ENCODE measurements at places on chromosomes 13 and 19.

- DNase-seq: no peak
Measured at GRCh38 chr13:42239644-42240043, 32.3 kb upstream of the AKAP11 start.

DNA sequence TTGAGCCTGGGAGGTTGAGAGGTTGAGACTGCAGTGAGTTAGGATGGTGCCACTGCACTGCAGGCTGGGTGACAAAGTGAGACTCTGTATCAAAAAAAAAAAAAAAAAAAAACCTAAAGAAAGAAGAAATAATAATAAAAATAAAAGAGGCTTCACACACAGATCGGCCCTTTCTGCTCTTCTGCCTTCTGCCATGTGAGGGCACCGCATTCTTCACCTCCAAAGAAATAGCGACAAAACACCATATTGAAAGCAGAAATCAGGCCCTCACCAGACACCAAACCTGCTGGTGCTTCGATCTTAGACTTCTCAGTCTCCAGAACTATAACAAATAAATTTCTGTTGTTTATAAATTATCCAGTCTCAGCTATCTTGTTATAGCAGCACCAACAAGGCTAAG lies 3.0 kb downstream of the ZNF649 start:
- DNase-seq: no peak

DNA sequence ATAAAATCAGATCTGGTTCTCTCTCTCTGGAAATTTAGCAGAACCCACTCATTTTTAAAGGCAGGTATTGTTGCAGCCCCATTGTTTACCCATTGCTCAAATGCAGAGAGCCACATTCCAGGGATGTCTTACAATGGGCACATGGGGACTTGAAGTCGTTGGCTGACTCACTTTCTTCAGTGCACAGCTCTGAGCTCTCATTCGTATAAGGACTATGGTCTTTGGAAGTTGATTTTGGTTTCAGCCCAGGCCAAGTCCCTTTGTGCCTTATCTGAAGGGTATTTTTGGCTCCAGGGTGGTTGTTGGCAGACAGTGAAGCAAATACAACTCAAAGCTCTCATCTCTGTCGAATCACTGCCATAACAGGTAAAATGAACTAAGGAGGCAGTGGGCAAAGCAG lies 47.3 kb upstream of the CLDN10 start:
- DNase-seq: no peak

DNA sequence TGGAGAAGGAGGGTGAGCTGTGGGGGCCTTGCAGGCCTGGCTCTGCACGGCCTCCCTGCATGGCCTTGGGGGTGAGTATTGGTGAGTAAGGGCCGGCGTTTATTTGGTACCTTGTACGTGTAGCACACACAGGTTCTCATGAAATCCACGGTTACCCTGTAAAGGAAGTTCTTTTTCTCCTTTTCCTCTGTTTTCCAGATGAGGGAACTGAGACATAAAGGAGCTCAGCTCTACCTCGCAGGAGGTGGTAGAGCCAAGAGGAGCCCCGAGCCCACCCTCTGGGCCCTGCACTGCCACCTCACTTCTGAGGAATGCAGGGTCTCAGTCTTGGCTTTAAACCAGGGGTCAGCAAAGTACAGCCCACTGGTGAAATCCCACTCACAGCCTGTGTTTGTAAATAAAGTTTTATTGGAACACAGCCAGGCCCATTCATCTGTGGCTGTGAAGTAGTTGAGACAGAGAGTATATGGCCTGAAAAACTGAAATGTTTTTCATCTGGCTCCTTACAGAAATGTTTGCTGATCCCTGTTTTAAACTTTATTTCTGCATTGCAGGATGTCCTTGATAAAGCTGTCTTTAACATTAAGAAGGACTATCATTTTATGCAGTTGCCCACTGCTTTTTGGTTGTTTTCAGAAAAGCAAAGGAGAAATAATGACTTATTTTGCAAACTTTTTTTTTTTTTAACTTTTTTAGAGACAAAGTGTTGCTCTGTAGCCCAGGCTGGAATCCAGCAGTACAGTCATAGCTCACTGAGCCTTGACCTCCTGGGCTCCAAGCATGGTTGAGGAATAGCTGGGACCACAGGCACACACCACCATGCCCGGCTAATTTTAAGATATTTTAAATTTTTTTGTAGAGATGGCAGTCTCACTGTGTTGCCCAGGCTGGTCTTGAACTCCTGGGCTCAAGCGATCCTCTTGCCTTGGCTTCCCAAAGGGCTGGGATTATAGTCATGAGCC lies 6.4 kb downstream of the EPN1 start:
- DNase-seq: no peak

- no peak for DNase-seq
Measured at GRCh38 chr19:14402332-14403144, 16.6 kb downstream of the DDX39A start.

DNA sequence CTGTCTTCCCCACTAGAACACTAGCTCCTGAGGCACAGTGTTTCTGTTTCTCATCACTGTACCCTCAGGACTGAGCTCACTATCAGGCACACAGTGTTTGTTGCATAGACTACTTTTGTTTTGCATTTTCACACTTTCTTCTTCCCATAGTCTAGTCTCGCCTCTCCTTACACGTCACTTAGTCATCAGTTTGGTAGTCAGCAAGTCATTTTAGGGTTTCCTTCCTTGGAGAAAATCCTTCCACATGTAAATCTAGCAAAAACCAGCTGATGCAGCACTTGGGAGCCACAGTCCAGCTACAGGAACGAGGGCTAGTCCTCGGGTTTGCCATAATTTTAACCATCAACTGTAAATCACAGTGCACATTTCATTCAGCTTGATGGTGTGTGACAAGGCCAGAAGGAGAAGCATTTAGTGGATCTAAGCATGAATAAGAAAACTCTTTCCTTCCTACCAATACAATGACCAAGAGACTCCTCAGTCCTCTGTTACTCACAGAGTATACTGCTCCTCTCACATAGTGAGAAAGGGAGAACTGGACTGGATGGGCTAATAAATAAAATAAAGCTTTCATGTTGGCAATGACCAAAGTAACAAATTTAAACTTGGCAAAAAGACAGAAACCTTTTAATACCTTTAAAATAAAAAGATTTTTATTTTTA lies 221.0 kb downstream of the KLF12 start:
- DNase-seq: no peak

- DNase-seq: peak; percentile 59
Measured at GRCh38 chr19:44356383-44357111, at the start of gene ZNF112. Gene ZNF112, minus strand, starts transcription at chr19:44356680. Its CDS starts 16,141 bp downstream, at chr19:44340539.

- DNase-seq: no peak
Measured at GRCh38 chr19:44660081-44660480, 11.2 kb upstream of the CEACAM19 start.

GRCh38 chr13:76796851-76797250 lies 89.4 kb downstream of the KCTD12 start:
- no peak for DNase-seq

GRCh38 chr19:56617531-56617930 lies 22.4 kb downstream of the ZNF71 start:
- no peak for DNase-seq

All from keratinocyte (primary cell).